Stimulated activated CD8-positive, alpha-beta memory T cell treated with anti-CD3 and anti-CD28 coated beads, Interleukin-7, amount 100 ng/mL, for 24 hours (primary cell): ENCODE measurements at places on chromosomes 13 and 19.

DNA sequence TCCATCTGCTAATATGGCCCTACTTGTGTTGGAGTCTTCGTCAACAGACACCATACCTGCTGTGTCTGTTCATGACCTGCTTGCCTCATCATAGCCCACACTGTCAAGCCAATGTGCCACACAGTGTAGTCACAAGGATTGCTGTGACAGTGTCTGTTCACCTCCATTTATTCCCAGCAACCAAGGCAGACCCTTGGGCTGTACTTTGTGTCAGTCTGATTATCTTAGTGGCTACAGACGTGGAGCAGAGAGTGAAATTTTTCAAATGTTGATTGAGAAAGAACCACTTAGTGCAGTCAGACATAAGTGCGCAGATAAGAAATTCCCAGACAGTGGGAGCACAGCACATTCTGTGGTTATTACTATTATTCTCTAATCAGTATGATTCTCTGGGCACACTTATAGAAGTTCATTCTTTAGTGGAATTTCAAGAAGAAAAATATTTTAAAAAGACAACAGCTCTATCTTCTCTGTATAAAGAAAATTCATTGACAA, 184.6 kb downstream of the GPC6 start:
- DNase-seq: no peak

GRCh38 chr19:30743702-30744101, 371.5 kb downstream of the ZNF536 start:
- no peak for DNase-seq

GRCh38 chr13:68185444-68186141, 955.5 kb upstream of the PCDH9 start:
- no peak for DNase-seq

DNA sequence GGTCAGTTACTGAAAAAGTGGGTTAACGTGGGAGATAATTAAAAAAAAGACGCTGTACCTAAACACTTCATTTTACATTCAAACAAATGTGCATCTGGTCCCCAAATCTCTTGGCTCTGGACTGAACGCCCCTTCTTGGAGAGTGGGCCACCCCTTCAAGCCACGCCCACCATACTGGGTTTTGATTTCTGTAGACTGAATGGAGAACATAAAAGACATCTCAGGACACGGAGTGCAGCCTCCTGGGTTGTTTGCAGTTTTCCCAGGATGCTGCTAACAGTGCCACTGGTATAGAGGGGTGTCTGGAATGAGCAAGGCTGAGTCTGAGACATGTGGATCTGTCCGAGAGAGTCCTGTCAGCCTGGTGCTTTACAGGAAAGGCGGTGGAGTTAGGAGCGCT, 10.6 kb downstream of the TFDP1 start:
- DNase-seq: no peak

GRCh38 chr13:107331359-107331758, 763.4 kb upstream of the ARGLU1 start:
- DNase-seq: no peak

DNA sequence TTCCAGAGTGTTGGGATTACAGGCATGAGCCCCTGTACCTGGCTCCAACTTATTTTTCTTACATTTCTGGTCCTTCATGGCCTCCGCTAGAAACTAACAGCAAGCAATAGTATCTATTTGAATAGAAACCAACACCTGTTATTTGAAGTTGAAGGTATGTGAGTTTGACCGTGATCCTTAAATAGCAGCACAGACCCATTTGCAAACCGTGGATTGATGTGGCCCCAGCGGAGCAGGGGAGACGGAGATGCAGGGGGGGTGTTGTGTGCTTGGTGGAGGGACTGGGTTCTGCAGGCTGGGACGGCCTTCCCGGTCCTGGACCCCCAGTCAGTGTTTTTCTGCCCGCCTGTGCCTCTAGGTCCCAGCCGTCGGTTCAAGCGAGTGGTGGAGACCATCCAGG, 16.9 kb downstream of the TMEM150B start:
- DNase-seq: no peak

DNA sequence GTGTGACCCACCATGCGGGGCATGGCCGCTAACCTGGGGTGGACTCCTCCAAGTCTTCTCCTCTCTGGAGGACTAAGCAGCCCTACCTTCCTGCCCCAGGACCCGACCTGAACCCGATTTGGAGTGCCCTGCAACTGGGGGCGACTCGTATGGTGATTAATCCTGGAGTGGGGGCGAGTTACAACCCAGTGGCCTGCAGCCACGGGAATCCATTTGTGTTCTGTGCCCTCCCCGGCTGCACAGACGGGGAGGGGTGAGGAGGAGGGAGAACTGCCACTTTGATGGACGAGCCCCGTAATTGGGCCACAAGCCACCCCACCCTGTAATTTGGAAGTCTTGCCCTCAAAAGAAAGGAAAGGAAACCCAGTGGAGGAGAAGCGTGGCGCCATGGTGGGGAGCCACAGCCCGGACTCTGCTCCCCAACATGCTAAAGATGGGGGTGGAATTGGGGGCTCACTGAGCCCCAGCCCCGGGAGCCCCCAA, 18.0 kb downstream of the PRR36 start:
- DNase-seq: no peak

- no peak for DNase-seq
These were observed 55.1 kb downstream of the CDADC1 start for GRCh38 chr13:49302817-49303216.

- no peak for DNase-seq
These were observed 150.6 kb downstream of the DIAPH3 start for GRCh38 chr13:60013166-60013565.
